ENCODE measurements at places on chromosomes 2 and 18.

DNA sequence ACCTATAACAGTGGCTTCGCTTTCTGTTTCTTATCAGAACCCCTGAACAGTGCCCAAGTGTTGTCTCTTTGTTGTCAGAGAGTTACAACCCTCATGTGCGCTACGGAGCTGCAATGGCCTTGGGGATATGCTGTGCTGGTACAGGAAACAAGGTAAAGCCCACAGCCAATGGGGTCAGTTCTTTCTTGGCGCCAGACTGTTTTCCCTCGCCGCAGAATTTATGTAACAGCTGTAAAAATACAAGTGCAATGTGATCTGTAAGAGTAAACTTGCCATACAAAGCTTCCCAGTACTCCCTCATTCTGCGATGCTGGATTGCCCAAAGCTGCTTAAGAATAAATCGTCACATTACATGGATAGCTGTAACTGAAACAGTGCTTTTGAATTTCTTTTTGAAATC is 13.9 kb upstream of the HTR2B start:
- DNase-seq, result no peak

GRCh38 chr2:31522786-31523185 is 58.0 kb downstream of the SRD5A2 start:
- no peak for DNase-seq

DNA sequence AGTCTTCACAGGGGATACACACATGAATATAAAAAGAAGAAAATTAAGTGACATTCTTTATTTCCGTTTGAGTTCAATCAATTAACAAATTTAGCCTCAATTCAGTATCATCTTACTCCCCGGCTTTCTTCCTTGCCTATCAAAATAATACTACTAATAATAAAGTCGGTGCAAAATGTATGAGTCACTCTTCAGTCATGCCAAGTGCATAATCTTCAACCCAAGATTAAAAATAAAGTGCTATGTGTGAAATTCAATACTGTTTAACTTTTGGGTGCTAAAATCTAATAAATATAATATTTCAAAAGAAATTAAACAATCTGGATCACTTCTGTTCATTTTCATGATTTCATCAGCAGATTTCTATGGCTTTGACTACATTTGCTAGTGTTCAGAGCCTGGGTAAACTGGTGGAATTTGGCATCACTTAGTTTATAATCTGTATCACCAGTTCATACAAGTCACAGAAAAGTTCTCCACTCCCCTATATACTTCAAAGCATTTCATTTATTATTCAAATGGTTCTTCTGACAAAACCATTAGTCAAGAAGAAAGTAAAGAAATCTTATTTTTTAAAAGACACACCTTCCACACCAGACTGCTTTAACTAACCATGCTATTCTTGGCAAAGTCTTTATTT is 183.6 kb downstream of the THADA start:
- no peak for DNase-seq

- DNase-seq, result no peak
Measured at GRCh38 chr2:137838255-137839092, 125.8 kb upstream of the HNMT start.

DNA sequence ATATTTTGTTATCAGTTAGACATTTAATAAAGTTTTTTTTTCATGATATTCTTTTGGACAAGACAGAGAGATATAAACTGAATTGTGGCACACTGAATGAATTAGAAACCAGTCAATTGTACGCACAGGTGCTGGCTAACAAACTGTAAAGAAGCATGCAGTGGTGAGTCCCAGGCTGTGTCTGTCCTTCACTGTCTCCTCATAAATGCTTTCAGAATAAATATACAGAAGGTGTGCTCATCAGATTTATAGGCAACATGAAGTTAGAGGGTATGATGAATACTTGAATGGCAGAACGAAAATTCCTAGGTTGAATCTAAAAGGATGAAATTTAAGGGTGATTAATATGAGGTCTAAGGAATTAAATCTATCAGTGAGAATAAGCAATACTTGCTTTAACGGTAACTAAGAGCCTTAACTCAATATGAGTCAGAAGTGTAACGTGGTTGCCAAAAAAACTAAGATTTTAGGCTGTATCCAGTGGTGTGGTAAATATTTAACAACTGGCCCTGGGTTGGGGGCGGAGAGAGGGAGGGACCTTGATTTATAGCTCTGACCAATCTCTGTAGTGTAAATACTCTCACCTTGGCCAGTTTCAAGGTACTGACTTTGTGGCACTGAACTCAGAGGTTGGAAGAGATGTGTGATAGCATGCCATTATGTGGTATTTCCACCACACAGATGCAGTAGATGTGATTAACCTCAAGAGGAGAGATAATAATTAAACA is 41.9 kb upstream of the AAK1 start:
- no peak for DNase-seq

GRCh38 chr2:10235909-10236550 is 66.7 kb upstream of the HPCAL1 start:
- DNase-seq, result no peak

Data from stimulated activated CD4-positive, alpha-beta T cell treated with anti-CD3 and anti-CD28 coated beads, Interleukin-2, amount 100 ng/mL, for 4 hours (primary cell).